ENCODE measurements at places on chromosomes 16 and 17.

- no peak for DNase-seq
Measured at GRCh38 chr17:77995146-77995852, 36.8 kb downstream of the TNRC6C start.

GRCh38 chr17:83086199-83086880, 6.9 kb downstream of the METRNL start:
- DNase-seq = no peak

DNA sequence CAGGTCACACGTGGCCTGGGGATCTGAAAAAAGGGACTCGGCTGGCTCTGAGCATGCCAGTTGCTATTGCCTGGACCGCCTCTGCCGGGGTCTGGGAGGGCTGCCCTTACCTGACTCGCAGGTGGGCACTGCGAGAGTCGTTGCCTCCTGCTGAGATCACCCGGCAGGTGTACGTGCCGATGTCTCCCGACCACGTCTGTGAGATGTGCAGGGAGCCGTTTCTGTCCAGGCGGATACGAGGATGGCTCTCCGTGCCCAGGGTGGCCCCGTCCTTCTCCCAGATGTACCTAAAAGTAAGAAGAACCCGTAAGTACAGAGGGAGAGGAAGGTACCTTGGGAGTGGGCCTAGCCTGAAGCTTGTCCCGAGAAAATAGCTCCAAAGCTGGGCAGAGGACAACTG, 112.0 kb upstream of the CDC42EP4 start:
- no peak for DNase-seq

- DNase-seq = no peak
Measured at GRCh38 chr17:7927596-7927995, 2.1 kb downstream of the KCNAB3 start.

- no peak for DNase-seq
Measured at GRCh38 chr16:53636978-53637377, 66.7 kb downstream of the RPGRIP1L start.

GRCh38 chr16:4611337-4612021, 3.2 kb downstream of the UBALD1 start:
- no peak for DNase-seq
